RKO (cell line): ENCODE measurements at places on chromosomes 7 and 10.

DNA sequence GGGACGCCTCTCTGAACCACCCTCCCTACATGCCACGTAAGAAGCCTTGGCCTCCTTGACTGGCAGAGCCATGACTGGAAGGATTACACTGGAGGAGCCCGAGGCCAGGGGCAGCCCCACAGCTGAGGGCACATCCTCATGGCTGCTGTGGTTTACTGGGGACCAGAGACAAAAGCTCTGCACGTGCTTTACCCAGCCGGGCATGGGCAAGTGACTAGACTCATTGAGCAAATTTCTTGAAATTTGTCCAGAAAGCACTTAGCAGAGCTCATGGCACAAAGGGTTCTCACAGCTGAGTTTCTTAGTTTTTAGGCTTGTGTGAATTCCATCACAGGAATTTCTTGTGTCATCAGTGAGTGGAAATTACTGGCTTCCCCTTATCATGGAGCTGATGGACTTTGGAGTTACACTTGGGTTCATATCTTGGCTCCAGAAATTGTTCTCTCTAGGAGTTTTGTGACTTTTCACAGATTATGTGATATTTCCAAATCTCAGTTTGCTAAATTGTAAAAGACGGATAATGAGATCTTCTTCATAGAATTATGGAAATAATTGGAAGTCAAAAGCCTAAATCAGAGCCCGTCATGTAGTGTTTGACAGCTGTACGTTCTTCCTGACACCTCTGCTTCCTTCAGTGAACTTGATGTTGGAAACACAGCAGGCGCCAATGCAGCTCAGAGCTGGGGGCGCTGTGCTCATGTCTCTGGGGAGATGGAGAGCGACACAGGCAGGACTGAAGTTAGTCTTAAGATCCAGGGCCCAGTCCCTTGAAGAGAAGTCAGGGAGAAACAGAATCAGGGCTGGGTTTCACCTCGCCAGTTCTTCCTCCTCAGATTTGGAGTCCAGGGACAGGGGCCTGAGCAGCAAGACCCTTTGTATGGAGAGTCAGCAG is 47.7 kb upstream of the MGAM2 start:
- no peak for DNase-seq

GRCh38 chr7:73740771-73741170 is 2.2 kb upstream of the ABHD11 start:
- DNase-seq = no peak

- no peak for DNase-seq
Measured at GRCh38 chr7:10780400-10780747, 193.3 kb upstream of the PHF14 start.

GRCh38 chr7:39606352-39606751 is 17.0 kb upstream of the RALA start:
- DNase-seq = no peak

DNA sequence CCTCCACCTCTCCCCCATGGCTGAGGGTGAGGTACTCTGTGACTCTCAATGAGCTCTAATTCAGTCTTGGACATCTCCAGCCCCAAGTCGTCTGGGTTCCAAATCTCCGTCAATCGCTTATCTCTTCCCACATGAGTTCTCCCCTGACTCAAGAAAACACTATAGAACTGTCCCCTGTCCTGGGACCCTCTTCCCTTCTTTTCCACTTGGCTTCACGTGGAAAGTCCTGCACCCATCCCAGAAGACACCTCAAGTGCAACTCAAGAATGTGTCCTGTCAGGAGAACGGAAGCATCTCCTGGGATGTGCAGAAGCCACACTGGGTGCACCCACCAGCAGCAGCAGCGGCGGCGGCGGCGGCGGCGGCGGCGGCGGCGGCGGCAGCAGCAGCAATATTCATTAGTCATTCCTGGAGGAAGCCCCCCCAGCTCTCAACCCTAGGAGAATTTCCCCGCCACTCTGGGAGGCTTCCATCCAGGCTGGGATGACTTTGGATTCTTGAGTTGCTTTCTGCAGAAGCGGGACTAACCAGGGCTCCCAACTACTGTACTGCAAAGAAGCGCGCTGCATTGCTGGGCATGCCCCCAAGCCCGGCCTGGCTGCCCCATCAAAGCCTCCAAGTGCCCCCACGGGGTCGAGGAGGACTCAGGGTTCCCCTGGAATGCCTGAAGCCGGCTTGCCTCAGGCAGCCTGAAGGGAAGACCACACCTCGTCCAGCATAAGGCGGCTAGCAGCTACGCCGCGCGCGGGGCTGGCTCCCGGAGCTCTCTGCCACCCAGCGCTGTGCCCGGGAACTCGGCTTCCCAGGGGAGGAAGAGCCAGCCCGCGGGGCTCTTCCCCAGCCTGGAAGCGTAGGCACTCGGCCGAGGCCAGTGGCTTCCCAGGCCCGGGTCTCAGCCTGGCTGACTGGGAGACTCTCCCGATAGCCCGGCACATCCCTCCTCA is 1.0 kb downstream of the CRTAC1 start:
- no peak for DNase-seq

DNA sequence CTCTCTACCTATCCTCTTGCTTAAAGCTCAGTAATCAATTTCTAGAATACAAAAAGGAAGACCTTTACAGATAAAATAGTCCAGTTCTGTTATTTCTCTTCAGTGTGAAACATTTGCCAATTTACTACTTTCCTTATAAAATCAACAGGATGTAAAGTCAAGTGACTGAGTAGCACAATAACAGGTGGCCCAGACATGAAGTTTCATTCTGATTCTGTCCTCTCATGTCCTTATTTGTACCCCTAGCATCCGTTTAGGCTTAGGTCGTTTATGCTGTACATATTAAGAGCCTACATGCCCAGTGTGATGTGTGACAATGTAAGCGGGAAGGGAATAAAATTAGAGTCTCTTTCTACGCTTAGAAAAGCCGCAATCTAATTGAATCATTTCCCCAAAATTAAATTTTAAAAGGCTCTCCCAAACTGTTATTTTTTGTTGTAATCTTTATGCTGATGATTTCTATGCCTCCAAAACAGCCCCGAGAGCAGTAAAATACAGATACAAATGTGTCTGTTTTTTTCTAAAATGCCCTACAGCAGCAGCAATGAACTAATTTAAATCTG is 29.1 kb downstream of the EPC1 start:
- no peak for DNase-seq

DNA sequence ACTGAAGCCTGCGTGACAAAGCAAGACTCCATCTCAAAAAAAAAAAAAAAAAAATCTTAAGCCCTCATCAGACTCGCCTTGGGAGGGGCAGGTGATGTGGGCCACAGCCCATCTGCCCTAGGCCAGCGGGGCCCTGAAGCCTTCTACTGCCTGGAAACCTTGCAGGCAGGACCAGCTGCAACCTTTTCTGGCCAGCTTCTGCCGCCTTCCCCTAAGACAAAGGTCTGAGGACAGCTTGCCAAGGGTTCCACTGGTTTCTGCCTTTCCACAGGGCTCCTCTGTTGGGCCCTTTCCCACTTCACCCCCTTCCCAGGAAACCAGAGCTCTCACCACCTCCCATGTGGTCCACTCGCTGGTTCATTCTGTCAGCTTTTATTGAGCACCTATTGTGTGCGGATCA is 35.2 kb downstream of the UBTD1 start:
- no peak for DNase-seq

DNA sequence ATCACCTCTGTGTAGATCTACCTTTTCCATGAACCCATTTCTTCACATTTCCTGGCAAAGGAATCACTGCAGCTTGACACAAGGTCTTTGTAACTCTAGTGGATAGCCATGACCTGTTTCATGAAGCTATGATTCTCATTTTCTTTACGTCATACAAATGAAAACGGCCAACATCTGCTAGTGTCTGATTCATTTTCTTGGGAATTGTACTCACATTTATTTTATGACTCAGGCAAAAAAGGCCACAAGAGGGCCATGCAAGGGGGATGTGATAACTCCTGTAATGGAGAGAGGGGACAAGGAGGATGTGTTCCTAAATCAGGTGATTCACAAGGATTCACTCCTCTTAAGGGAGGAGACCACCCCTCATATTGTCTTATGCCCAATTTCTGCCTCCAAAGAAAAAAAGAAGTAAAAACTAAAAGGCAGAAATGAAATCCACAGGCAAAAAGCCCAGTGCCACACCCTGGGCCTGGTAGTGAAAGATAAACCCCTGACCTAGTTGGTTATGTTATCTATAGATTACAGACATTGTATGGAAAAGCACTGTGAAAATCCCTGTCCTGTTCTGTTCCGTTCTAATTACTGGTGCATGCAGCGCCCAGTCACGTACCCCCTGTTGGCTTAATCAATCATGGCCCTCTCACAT is 249.9 kb downstream of the IPMK start:
- peak; percentile 57 for DNase-seq

DNA sequence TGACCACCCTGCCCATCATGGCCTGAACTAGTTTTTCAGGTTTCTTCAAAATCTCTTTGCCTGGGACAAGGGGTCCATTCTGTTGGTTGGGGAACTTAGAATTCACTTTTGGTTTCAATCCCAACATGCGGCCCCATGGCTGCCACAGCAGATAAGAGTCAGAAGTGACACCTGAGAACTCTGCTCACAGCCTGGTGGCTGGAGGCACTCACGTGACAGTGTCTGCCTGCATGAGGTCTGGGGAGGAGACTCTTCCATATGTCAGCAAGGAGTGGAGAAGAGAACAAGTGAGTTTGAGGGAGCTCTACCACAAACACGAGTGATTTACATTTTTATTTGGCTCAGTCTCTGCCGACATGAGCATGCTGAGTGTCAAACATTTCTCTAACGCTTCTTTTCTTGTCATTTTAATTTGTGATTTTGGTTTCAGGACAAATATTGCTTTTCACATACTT is 370.4 kb downstream of the TNS3 start:
- DNase-seq = no peak

GRCh38 chr10:17387861-17388503 is 66.4 kb downstream of the ST8SIA6 start:
- no peak for DNase-seq

DNA sequence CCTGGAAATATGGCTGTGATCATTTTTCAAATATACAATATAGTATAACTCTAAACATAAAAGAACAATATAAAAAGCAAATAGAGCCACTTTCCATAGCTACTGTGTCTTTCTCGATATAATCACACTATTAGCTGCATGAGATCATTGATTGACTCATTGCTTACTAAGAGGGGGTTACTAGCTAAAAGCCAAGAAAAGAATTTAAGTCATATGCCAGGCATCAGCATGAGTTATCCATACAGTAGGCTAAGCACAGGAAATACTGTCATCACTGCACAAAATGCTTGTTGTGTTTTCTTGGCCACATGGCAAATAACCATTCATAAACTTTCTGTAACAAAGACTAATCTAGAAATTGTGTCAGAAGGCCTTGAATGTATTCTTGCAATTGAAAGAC is 18.8 kb upstream of the ABCB5 start:
- DNase-seq = peak; percentile 92

DNA sequence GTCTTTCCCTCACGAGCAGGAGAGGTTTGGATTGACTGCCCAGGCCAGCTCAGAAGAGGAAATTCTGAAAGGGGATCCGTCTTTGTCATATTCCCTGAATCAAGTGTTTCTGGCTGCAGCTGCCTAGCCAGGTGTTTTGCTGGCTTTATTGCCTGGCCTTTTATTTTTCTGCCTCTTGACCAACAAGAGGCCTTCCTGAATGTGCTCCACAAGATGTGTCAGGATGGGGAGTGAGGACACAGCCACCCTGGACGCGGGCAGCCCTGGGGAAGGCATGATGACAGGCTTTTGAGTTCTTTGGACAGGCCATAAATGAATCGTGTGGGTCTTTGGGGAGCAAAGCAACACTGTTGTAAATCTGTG is 163.6 kb downstream of the CAMK1D start:
- DNase-seq = no peak

DNA sequence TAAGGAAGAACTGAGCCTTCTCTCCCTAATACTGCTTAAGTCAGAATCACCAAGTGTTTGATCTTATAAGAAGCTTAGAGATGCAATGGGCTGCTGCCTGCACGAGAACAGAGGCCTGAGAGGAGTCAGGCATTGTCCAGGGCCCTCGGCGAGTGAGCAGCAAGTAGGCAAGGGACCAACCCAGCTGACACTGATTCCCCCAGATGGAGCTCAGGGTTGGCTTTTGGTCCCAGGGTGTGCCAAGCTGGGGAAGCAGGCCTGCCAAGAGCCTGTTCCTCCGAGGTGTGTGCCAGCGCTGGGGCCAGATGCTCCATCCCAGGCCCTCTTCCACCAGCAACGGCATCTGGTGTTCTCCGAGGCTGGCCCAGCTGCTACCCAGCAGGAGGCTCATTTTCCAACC is 222.0 kb upstream of the ZMIZ1 start:
- no peak for DNase-seq

GRCh38 chr7:130364451-130364850 is 15.8 kb upstream of the CPA1 start:
- DNase-seq = no peak

DNA sequence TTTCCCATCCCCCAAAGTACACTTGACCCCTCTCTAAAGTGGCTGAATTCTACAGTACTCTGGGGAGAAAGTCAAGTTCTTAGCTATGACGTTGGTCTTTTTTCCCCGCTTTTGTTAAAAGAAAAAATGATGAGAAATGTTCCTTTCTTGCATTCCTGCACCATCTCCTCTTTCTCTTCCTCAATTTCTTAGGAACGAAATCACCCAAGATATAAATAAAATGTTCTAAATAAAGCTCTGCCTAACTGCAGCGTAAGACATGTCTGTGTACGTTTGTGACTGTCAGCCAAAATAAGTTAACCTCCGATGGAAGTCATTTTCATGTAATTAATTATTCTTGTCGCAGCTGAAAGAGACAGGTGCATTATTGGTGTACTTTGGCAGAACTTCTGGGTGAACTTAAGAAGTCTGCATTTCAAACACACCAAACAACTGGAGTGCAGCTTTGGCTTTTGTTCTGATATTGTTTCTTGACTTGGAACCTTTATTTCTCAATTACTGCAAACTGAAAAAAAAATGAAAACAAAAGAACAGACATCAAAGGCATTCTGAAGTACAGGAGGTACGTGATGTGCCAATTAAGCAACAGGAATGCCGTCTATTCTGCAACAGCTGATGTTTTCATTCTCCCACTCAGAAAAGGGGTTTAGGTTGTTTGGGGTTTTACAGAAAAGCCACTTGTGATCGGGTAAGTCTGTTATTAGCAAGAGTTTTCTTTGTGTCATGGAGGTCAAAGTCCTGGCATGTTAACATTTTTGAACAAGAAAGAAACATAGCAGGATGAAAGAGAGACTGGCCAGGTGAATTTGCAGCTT is 82.4 kb upstream of the SDK1 start:
- DNase-seq = no peak

DNA sequence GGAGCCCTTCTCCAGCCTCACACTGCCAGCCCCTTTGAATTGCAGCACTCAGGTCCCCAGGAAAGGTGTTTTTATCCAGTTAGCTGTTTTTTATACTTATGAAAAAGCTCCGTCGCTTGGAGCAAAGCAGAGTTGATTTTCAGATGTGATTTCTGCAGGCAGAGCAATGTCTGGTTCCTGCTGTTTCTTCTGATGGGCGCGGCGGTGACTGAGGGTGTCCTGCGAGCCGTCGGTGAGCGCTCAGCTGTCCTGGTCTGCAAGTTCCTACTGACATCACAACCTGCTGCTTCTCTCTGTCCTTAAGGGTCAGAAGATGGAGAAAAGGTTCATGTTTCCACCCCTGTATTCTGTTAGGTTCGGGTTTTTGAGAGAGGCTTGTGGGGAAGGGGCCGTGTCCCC is 109.6 kb upstream of the FAM20C start:
- no peak for DNase-seq
